ENCODE measurements at places on chromosomes 12 and 14. TPM values are rescaled to one million over a fixed set of nuclear protein-coding genes. Genes with fewer than 3 reads are reported as not detected.
A peak's percentile ranks its signal among the peaks of the same experiment; 100 is the strongest.

VDR gene
- total RNA-seq, result 16.6 TPM

PTPN6 gene
- total RNA-seq, result 29.7 TPM

TXNRD1 gene
- total RNA-seq, result 125 TPM

ABHD4 gene
- 32.4 TPM for total RNA-seq

CACNA1C gene
- total RNA-seq, result 1.5 TPM

ITGA5 gene
- total RNA-seq, result 7.5 TPM

AMN gene
- 23.5 TPM for total RNA-seq

PDZRN4 gene
- total RNA-seq, result 3.7 TPM

KLRK1 gene
- total RNA-seq, result 1.6 TPM

PRDM4 gene
- 23.8 TPM for total RNA-seq

GRCh38 chr12:16602412-16602811 is 3.5 kb downstream of the LMO3 start:
- DNase-seq, result no peak
- H3K4me1 ChIP-seq, result no peaks in the 10 kb centered on the region
- no peak overlapping the region for H3K27ac ChIP-seq
- H3K27me3 ChIP-seq, result no peaks in the 10 kb centered on the region

DNA sequence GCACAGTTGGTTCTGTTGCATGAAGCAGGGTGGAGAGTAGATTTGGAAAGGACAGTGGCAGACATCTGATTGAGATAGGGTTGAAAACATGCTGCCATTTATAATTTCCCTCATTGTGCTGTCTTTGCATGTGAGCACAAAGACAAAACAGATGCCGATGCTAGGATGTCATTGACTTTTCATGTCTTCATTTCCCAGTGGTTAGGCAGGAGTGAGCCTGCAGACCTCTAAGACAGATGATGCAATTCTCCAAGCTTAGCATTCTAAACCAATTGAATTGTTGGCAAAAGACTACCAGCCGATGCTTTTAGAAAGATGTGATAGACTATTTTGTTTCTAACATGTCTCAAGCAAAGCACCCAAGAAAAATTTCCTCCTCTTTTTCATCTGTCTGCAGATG is 37.1 kb upstream of the PELI2 start:
- H3K4me3 ChIP-seq, result no peak overlapping the region
- no peaks in the 10 kb centered on the region for H3K4me1 ChIP-seq
- H3K27ac ChIP-seq, result no peak overlapping the region
- H3K27me3 ChIP-seq, result no peaks in the 10 kb centered on the region

DNA sequence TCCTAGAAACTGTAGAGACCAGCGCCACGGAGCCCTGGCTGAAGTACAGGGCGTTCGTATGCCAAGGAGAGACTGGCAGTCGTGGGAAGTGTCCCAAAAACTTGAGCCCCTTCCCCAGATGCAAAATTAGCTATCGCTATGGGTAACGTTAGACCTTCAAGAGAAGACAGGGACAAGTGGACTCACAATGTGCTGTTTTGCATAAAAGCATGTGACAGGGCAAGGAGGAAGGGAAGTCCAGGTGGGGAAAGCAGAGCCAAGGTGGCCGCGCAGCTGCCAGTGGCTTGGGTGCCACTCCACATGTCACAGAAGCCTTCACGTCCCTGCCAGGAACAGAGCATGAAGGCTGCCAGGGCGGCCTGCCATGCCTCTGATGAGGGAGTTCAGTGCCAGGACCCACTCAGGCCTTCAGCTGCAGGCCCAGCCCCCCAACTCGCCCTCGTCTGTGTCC is 61.2 kb upstream of the DYNC1H1 start:
- H3K4me3 ChIP-seq, result no peak overlapping the region
- H3K27ac ChIP-seq, result no peak overlapping the region
- H3K4me1 ChIP-seq, result no peaks in the 10 kb centered on the region

GRCh38 chr12:77686760-77687159 is 143.9 kb upstream of the NAV3 start:
- H3K27ac ChIP-seq, result no peak overlapping the region
- H3K4me1 ChIP-seq, result no peaks in the 10 kb centered on the region
- H3K36me3 ChIP-seq, result no peaks in the 10 kb centered on the region

DNA sequence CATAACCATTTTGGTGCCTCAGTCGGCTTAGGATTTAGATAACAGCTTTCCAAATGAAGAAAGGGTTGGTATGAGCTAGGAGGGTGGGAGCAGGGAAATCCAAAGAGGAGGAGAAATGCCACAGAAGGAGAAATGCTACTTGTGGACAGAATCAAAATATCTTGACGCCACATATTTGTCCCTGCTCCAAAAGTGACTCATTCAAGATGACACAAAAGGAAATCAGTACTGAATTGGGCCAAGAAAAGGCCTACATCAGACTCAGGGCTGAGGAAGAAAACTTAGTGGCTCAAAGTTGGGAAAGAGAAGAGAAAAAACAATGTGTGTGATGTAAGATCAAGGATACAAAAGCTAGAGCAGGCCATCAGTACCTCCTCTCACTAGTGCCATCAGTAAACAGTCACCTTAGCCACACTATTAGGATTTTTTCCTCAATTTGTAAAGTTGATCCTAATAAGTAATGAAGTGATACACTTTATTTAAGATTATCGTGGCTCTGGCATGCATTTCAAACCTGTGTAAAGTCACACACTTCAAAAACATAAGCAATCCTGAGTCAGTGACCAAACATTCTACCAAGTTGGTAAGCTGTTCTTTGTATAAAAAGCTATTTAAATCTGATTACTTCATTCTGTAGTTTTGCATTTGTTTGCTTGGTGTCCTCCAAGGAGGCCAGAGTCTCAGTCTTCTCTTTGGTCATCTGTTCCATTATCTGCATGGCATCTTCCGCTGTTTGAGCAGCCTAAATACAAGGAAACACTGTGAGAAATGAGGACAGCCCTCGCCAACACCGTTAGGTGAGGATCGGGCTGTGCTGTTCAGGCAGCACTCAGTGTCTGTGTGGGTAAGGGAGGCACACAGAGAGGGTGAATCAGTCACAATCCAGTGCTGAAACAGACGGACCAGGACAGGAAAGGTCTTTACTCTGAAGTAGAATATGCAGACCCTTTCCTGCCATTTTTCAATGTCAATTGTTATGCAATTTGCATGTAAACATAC is 52.6 kb upstream of the VPS33A start:
- peaks cover 7% of the 10 kb centered on the region for H3K36me3 ChIP-seq
- peaks cover 13% of the 10 kb centered on the region for H3K4me1 ChIP-seq
- H3K27me3 ChIP-seq, result no peaks in the 10 kb centered on the region
- H3K27ac ChIP-seq, result peak overlapping the region; percentile 75

GRCh38 chr12:12722435-12723148 is 5.4 kb downstream of the CDKN1B start:
- H3K27me3 ChIP-seq, result no peaks in the 10 kb centered on the region
- peak overlapping the region; percentile 100 for H3K27ac ChIP-seq
- H3K4me1 ChIP-seq, result peaks cover 60% of the 10 kb centered on the region
- no peak for DNase-seq

- H3K27ac ChIP-seq, result no peak overlapping the region
- no peaks in the 10 kb centered on the region for H3K4me1 ChIP-seq
- no peak overlapping the region for H3K4me3 ChIP-seq
- DNase-seq, result no peak
- peaks cover 43% of the 10 kb centered on the region for H3K36me3 ChIP-seq
These were observed 26.2 kb upstream of the ANKLE2 start for GRCh38 chr12:132787877-132788276.

DNA sequence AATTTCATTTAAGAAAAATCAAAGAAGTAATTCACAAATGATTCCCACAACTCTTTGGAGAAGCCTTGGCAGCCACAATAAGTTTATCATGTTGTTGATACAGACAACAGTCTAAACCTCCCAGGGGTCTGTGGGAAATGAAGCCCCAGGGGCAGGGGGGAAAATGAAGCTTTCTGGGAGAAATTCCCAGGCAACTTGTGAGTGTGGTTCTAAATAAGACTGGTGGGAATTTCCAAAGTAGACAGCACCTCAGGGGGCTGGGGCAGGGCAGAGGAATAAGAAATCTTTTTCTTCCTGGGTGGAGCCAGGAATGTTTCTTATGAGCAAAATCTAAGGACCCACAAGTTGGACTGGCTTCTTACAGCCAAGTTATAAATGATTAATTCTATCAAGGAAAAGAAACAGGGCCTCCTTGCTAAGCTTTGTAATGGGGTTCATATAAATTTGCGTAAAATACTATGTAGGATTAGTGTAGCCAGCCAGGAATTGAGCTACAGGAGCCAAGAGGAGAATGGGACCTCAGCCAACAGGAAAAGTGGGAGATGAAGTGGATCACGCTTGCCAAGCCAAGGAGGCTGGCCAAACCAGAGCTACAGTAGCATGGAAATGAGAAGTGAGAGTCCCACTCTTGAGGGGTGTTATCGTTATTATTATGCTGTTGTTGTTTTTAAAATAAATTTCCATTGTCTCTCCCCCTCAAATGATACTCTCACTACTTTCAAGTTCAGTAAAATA is 182.9 kb upstream of the FAR2 start:
- no peaks in the 10 kb centered on the region for H3K36me3 ChIP-seq
- no peak overlapping the region for H3K4me3 ChIP-seq
- no peak overlapping the region for H3K27ac ChIP-seq
- no peaks in the 10 kb centered on the region for H3K4me1 ChIP-seq
- H3K27me3 ChIP-seq, result no peaks in the 10 kb centered on the region
- no peak for DNase-seq

DNA sequence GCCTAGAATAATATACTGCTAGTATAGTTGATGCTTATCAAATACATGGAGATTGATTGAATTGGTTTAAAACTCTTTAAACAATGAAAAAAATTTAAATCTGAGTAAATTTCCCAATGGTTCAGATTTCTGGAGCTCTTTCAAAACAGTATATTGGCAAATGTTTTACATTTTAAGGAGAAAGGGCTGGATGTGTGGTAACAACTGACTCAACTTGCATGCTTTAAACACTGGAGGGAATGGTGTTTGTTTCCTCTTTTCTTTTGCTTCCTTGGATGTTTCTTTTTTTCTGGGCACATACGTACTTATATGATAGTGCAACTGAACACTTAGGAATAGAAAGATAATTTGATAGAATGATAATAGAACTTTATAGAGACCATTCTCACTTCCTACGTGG is 73.8 kb upstream of the RFX4 start:
- H3K4me1 ChIP-seq, result no peaks in the 10 kb centered on the region
- H3K4me3 ChIP-seq, result no peak overlapping the region
- H3K27me3 ChIP-seq, result no peaks in the 10 kb centered on the region

DNA sequence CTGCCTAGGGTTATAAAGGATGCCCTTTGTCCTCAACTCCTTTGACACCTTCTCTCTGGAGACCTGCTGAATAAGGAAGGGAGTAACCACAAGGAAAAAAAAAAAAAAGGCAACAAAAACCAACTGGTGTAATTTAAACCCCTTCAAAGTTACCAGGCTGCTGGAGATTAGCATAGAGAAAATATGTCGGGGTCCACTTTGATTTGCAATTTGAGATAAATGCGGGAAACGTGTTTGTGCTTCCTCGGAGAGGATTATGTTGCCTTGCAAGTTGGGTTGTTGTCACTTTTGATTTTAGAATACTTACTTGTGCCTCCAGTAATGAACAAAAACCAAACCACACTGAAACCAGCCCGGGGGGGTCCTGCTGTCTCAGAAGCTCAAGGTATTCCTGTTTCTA is 200.2 kb upstream of the MYL2 start:
- H3K4me3 ChIP-seq, result no peak overlapping the region
- DNase-seq, result no peak

- H3K36me3 ChIP-seq, result no peaks in the 10 kb centered on the region
- no peak overlapping the region for H3K27ac ChIP-seq
- no peak for DNase-seq
- H3K4me3 ChIP-seq, result no peak overlapping the region
- no peaks in the 10 kb centered on the region for H3K4me1 ChIP-seq
These were observed 10.9 kb upstream of the GPR162 start for GRCh38 chr12:6810758-6811157.

- no peak overlapping the region for H3K27ac ChIP-seq
- DNase-seq, result no peak
- H3K36me3 ChIP-seq, result no peaks in the 10 kb centered on the region
- no peaks in the 10 kb centered on the region for H3K27me3 ChIP-seq
- H3K4me3 ChIP-seq, result no peak overlapping the region
These were observed 20.6 kb downstream of the ST8SIA1 start for GRCh38 chr12:22313963-22314330.

Measured in esophagus squamous epithelium (tissue), 5 donors.